ENCODE measurements at places on chromosomes 11 and 22.

GRCh38 chr11:78138694-78139421 lies 568 bp downstream of the ALG8 start:
- no peak for DNase-seq

GRCh38 chr22:45889093-45889538 lies 87.8 kb downstream of the WNT7B start:
- no peak for DNase-seq

GRCh38 chr22:17896586-17896985 lies 122.3 kb upstream of the BID start:
- DNase-seq: no peak

GRCh38 chr11:110467556-110467955 lies 37.8 kb downstream of the FDX1 start:
- DNase-seq: no peak

DNA sequence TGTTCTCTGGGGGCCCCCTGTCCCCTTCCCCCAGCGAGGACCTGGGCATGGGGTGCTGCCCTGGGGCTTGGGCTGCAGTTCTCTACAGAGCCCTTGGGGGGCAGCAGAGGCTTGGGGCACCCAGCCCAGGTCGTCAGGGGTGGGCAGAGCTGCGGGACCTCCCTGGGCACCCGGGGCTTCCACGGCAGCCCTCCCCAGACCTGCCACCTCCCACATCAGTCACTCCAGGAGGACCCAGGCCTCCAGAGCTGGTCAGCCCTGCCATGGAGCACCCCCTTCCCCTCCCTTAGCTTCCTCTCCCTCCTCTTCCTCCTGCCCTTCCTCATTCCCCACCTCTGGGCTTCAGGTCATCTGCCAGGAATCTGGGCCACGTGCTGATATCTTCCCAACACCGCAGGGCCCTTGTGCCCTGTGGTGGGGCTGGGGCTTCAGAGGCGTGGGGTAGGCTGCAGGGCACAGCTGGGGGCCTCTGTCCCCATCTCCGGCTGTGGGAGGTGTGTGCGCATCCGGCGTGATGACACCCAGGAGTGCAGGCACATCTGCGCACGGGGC lies 5.8 kb downstream of the TSPAN4 start:
- DNase-seq: peak; percentile 45
